ENCODE measurements at places on chromosomes 6 and 20.

DNA sequence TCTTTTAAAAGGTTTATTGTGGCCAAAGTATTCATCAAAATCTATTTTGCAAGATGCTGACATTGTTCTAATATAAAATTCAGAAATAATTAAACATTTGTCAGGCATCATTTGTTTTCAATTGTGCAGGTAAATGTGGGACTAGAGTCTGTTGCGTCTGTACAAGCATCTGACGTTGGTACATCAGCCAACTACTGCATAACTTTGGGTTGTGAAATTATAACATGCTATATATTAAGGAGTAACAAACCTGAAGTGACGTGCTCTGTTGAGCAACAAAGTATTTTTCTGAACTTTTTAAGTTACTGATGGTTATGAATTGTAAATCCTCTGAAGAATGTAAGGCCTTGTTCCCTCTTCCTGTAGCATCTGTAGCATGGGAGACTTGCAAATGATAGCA, 66.0 kb downstream of the RNF182 start:
- no peak for DNase-seq

DNA sequence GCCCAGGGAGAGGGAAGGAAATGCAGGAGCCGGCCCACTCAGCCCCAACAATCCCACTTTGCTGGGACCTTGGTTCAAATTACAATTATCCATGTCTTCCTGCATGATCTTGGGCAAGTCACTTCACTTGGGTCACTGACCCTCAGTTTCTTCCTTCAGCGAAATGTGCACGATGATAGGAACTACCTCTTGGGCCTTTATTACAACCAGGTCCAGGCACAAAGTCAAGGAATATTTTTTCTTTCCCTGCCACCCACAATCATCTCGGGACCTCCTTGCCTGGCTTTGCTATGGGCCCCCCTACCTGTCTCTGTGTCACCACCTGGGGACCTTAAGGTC, 358 bp upstream of the PLTP start:
- no peak for DNase-seq

DNA sequence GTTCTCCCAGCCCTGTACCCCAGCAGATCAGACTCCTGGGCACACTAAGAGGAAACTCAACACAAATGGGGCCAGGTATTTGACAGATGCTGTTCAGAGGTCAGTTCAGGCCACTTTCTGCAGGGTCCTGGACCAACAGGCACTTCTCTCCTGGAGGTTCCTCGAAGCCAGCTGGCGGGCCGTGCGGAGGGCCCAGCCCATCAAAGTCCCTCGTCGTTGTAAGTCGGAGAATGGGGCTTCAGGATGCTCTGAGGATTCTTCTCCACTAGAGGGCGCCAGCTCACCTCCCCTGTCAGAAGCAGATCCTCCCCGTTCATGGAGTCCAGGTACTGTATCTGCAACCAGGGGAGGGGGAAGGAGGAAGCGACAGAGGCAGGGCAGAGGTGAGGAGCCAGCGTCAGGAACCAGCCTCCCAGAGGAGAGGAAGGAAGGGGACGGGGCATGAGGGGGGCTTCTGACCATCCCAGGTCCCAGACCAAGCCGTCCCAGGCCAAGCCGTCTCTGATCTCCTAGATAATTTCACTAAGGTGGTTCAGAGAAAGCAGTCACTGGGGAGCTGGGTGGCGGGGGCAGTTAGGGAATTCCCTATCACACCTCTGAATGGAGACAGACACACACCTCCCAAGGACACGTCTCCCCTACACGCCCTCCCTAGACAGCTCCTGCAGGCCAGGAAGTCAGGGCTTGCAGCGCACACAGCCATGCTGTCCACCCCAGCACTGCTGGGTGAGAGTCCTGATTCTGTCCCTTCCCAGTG, 11.7 kb upstream of the FAM83C start:
- peak; percentile 89 for DNase-seq

GRCh38 chr6:47168180-47168579, 126.0 kb upstream of the ADGRF1 start:
- no peak for DNase-seq

DNA sequence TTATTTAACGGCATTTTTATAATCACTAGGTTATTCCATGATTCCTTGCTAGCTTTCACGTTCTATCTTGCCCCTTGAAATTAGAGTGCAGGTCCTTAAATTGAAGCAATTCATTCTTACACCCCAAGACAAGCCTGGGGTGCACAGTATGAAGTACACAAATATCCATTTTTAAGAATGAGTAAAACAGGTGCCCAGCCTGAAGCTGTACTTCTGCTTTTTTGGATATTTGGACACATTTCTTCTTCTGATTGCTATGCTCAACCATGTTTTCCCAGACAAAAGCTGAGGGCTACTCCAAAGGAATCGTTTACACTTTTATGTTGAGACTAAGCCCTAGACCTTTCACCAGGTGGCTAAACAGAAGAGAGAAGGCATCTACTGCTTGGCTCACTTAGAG, 7.9 kb upstream of the TAGAP start:
- no peak for DNase-seq

DNA sequence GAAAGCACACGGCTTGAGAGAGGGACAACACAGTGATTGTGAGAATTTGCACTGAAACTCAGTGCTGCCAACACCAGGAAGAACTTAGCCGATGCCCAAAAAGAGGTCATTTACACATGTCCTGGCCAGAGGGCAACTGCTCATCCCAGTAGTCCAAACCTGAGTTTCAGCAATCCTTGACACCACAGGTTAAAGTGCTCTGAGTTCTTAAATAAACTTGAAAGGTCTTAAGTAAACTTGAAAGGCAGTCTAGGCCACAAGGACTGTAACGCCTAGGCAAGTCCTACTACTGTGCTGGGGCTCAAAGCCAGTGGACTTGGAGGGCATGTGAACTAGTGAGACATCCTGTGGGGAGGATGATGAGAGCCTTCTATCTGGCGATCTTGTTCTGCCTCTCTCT, 14.1 kb downstream of the SNX14 start:
- no peak for DNase-seq

- no peak for DNase-seq
Observed at GRCh38 chr6:163814494-163815364, 400.2 kb downstream of the QKI start.

- no peak for DNase-seq
Observed at GRCh38 chr6:32187009-32187709, 2.8 kb downstream of the PBX2 start.

All from T-helper 2 cell (primary cell).